CD4-positive, alpha-beta T cell treated with Interleukin-4 for 1 hour (primary cell): ENCODE measurements at places on chromosomes 5 and 9.

- peak; percentile 47 for DNase-seq
Measured at GRCh38 chr9:83620841-83621636, 1.9 kb upstream of the IDNK start.

DNA sequence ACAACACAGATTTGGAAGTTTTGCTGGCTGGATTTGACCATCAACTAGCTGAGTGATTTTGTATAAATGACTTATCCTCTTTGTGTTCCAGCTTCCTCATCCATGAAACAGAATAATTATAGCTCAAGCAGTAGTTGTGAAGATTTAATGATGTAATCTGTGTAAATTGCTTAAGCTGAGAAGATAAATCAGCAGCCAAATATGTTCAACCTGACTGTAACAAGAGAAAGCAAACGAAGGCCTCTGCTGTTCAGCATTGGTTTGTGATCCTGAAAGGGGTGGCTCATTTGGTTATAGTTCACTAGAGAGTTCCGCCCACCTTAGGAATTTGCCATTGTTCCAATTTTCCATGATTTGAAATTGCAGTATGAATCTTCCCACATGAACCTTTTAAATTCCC, 75.7 kb upstream of the CCDC112 start:
- no peak for DNase-seq

GRCh38 chr5:168696611-168697010, 117.4 kb upstream of the PANK3 start:
- DNase-seq: no peak

- DNase-seq: no peak
Measured at GRCh38 chr9:87644659-87645058, 81.3 kb upstream of the CTSL start.

DNA sequence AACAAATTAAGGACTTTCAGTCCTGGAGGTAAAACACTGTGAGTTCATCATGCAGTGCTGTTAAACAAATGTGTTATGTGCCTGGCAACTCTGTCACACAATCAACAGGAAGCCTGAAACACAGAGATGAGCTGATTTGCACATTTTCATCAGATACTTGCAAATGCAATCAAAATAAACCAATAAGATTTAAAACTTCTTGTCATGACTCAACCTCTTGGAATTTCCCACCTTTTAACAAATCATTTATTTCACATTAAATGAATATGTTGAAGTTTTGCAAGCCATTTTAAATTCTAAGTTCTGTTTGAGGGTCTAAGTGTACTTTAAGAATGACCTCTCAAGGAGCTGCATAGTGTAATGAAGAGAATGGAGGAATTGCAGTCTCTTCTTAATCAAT, 64.4 kb downstream of the ANXA1 start:
- DNase-seq: no peak

DNA sequence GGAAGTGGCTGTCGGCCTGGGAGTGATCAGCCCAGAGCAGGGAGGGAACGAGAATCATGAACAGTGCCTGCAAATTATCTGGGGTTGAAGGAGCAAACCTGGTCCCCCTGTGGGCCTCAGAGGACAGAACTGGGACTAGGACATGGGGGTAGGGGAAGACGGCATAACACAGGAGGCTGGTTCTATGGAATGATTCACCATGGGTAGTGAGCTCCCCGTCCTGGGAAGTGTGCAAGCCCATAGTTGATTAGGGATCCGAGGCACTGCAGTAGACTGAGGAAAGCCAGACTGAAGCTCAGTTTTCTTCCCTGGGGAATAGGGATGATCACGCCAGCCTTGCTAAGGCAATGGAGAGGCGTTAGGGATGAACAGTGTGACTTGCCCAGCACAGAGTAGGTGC, 5.6 kb downstream of the ADGRD2 start:
- no peak for DNase-seq

- no peak for DNase-seq
Measured at GRCh38 chr5:122259995-122260394, 52.0 kb upstream of the SNCAIP start.

DNA sequence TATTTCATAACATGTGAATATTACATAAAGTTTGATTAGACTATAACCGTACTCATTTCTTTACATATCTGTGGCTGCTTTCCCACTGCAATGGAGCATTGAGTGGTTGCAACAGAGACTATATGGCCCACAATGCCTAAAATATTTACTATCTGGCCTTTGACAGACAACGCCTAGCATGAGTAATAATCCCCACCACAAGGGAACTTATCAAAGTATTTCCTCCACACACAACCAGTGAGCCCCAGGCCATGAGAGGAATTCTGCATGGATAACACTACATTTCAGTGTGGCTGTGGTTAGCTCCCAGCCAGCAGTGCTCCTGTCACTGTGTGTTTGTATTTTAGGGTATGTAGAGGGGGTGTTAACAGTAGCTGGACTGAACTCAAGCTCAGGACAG, 54.8 kb downstream of the FAM81B start:
- DNase-seq: no peak

GRCh38 chr5:89694026-89694550, 715.5 kb downstream of the CETN3 start:
- DNase-seq: no peak

- no peak for DNase-seq
Measured at GRCh38 chr9:138104251-138105122, 226.9 kb downstream of the CACNA1B start.

DNA sequence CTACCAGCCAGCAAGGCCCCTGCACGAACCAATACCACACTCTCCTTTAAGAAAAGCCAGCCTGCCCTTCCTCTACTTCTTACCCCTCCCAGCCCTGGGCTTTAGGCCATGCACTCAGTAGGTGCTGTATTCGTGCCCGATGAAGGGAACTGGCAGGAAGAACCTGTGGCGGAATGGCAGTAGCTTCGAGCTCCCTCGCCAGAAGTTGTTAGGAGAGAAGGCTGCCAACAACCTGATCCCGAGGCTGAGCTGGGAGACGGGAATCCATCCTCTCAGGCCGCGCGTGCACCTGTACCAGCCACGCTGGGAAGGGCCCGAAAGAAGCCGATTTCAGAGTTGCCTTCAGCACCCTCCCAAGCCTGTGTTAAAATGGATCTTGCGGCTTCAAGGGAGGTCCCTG, 45.3 kb upstream of the AKNA start:
- DNase-seq: no peak

DNA sequence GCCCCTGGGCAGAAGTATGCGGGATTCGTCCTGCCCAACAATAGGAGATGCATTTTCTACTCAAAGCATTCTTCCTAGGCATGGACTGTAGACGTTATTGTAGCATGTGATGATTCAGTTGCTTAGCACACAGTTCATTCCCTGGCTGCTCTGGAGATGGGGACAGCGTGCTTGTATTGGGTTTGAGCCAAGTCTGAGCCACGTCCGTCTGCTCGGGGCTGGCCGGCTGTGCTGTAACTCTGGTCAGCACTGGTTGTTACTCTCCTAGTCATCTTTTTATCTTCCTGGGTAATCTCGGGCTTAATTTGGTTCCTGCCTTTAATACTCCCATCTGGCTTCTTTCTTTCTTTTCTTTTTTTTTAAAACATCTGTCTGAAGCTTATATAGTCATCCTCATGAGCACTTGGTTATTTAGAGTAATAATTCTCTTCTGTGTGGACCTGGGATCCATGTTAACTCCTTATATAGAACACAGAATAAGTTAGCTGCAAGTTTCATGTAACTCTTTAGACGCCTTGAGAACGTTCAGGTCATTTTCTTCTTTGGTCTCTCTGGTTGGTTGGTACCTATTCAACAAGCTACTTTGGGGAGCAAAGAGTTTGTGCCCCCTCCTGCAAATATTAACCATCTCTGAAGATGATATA, 118.8 kb upstream of the RPS23 start:
- no peak for DNase-seq

DNA sequence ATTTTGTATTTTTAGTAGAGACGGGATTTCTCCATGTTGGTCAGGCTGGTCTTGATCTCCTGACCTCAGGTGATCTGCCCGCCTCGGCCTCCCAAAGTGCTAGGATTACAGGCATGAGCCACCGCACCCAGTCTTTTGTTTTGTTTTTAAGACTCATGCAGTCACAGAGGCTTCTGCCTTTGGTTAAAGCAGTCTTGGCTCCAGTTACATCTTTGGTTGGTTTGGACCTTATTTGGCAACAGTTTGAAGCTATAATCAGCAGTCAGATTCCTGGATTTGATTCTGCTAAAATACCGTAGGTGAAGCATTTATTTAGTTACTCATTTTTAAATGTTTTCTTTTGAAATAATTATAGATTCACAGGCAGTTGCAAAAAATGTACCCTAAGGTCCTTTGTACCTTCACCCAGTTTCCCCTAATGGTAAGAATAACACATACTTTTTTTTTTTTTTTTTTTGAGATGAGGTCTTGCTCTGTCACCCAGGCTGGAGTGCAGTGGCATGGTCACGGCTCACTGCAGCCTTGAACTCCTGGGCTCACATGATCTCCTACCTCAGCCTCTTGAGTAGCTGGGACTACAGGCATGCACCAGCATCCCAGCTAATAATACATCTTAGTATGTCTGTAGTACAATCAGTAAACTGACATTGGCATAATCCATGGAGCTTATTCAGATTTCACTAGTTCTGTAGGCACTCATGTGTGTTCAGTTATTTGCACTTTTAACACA, 15.7 kb downstream of the USP20 start:
- DNase-seq: no peak

- DNase-seq: no peak
Measured at GRCh38 chr5:124948754-124949275, 202.4 kb upstream of the ZNF608 start.

DNA sequence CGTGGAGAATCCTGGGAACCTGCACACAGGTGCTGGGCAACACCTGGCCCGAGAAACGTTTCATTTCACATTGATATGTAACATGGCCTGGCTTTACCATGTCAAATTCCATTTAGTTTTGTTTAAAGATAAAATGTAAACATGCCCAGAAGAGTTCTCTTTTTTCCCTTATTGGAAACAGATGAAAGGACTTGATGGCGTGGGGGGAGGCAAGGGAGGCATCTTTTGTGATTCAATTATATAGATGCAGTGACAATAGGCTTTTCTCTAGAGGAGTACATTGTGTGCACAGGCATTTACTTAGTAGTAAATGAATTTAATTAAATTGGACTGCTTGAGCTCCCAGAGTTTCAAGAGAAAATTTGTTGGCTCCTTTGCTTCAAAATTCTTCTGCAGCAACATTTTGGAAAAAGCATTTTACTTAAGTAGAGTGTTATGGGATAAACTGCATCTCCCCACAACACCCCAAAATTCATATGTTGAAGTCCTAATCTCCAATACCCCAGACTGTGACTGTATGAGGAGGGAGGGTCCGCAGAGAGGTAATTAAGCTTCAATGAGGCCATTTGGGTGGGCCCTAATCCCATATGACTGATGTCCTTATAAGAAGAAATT, 254.3 kb upstream of the NFIL3 start:
- no peak for DNase-seq

DNA sequence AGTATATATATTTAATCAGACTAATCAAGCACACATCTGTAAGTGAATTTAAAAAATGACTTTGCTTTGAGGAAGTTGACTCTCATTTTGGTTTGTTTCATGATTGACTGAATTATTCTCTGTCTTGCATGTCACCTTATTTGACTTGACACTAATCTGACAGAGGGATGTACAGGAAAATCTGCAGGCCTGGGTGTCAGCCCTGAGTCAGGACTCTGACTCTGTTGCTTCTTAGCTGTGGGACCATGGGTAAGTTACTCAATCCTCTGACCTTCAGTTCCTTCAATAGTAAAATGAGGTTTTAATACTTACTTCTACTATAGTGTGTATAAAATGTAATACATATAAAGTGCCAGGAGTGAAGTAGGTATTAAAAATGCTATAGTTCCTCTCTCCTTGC, 415.9 kb downstream of the ARHGEF28 start:
- no peak for DNase-seq

DNA sequence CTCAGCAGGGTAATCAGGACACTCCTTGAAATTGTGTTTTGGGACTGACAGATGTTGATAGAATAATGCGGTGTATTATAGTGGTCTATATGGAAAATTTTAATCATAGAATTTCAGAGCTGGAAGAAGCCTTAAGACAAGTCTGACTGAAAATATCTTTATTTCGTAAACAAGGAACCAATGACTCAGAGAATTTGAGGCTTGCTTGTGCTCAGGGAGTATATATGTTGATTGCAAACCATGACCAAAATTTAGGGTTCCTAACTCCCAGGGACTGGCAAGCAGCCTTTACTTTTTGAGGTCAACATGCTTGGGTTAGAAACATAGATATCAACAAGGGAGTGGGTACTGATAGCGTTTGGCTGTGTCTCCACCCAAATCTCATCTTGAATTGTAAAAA, 287.2 kb downstream of the CD180 start:
- DNase-seq: no peak

DNA sequence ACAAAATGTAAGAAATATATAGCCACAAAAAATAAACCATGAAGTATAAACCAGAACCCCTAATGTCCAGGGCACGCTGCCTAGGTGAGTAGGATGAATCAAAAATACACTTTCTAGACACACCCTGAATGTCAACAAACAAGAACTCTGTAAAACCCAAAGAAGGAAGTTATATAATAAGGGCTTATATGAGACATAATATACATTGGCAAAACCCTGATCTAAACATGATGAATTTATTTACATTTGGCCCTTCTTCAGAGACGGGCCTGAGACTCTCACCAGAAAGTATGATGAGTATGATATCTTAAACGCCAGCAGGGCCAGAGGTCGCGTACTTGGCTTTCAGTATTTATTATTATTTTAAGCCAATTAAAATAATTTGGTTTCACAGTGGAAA, 125.1 kb upstream of the FST start:
- DNase-seq: no peak

DNA sequence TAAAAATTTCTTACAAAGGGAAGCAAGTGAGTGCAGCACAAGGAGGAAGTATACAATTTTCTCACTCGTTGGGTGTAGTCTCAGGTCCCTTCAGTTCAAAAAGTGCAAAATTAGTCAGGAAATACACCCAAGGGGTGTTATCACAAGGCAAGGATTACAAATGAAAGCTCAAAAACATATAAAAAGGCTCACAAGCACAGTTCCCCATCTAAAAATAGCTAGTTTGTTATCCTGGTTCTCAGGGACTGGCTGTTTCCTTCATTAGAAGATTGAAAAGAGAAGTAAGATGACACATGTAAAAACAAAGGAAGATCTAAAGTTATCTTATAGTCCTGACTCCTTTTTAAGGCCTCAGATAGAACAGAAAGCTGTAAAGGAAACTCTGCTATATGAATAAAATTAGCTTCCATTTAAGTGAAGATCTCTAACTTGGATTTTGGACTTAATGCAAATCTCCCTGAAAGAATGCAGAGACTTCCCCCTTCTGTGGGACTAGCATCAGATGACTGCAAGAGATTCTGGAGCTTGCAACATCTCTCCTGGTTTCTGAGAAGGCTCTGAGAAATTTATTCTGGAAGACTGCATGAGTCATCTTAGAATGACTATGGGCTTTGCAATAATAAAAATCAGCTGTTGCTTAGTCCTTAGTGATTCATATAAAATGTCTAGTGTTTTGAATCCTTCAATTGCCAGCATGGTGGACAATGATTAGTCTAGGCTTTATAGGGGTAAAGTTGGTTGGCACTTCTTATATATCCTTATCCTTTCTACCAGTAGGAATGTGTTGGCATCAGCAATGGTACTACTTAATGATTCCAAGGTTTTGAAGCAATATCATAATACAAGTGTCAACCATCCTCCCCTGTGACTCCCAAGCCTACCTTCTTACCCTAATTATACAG, 25.4 kb downstream of the DAB2 start:
- peak; percentile 38 for DNase-seq
